T-helper 9 cell (primary cell): ENCODE measurements at places on chromosomes 5 and 9.

- DNase-seq = no peak
Observed at GRCh38 chr9:23542438-23542837, 283.6 kb downstream of the ELAVL2 start.

DNA sequence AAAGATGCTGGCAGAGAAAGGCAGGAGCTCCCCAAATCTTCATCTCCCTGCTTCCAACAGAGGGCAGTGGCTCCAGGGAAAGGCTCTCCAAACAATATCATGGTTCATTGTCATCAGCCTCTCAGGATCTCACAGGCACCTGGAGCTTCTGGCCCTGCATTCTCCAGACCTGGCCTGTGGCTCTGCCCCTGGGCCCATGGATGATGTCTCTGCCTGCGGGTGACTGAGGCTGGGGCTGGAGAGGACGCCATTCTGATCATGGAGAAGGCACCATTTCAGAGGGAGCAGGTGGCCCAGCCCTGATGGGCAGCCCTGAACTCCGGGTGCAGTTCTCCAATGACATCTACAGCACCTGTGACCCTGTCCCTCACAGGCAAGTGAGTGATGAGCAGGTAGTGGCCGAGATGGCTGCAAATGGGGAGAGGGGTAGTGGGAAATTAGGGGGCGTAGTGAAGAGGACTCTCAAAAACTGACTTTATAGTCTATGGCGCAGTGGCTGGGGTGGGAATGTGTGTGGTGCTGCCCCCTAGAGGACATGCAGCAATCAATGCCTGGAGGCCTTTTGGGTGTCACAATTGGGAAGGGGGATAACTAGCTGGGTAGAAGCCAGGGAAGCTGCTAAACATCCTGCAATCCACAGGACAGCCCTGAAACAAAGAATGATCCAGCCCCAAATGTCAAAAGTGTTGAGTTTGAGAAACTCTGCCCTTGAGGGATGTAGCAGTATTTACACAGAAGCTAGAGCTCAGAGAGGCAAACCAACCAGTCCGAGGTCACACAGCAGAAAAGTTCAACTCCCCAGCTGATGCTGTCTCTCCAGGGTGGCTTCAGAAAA lies 3.2 kb downstream of the SH3PXD2B start:
- peak; percentile 14 for DNase-seq

GRCh38 chr9:105541838-105542237 lies 16.1 kb upstream of the FKTN start:
- no peak for DNase-seq

DNA sequence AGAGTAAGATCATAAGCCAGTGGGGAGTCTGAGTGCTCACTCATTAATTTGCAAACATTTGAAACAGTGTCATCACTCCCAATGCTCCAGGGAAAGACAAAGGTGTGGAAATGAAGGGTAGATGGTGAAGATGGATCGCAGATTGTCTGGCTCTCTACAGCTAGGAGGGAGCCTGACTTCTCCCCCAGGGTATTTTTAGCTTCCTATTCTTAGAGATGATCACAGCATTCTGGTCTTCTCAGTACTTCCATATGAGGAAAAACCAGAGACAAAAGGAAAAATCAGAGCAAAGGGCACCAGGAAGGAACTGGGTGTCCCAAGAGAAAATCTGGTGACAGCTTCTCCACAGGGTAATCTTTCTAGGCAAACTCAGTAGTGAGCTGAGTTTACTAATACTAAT lies 401.9 kb upstream of the GRIA1 start:
- DNase-seq = no peak

DNA sequence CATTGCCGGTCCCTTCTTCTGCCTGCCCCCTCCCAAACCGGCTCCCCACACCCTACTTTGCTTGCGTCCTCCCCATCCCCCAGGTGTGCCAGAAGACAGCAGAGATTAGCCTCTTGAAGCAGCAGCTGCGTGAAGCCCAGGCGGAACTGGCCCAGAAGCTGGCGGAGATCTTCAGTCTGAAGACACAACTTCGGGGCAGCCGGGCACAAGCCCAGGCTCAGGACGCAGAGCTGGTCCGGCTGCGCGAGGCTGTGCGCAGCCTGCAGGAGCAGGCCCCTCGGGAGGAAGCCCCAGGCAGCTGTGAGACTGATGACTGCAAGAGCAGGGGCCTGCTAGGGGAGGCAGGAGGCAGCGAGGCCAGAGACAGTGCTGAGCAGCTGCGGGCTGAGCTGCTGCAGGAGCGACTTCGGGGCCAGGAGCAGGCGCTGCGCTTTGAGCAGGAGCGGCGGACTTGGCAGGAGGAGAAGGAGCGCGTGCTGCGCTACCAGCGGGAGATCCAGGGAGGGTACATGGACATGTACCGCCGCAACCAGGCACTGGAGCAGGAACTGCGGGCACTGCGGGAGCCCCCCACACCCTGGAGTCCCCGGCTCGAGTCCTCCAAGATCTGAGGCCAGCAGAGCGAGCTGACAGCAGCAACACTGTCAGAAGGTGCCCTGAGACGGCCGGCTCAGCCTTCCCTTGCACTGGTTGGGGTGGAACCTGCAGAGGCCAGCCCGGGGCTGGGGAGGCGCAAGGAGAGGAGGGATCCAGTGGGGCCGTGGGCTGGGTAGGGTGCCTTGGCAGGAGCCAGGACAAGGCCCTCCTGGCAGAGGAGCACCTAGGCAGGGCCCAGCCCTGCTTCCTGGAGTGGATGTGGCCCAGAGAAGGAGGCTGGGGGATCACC lies 8.3 kb downstream of the N4BP3 start:
- DNase-seq = no peak

GRCh38 chr9:110753731-110754231 lies 85.2 kb downstream of the MUSK start:
- DNase-seq = no peak

DNA sequence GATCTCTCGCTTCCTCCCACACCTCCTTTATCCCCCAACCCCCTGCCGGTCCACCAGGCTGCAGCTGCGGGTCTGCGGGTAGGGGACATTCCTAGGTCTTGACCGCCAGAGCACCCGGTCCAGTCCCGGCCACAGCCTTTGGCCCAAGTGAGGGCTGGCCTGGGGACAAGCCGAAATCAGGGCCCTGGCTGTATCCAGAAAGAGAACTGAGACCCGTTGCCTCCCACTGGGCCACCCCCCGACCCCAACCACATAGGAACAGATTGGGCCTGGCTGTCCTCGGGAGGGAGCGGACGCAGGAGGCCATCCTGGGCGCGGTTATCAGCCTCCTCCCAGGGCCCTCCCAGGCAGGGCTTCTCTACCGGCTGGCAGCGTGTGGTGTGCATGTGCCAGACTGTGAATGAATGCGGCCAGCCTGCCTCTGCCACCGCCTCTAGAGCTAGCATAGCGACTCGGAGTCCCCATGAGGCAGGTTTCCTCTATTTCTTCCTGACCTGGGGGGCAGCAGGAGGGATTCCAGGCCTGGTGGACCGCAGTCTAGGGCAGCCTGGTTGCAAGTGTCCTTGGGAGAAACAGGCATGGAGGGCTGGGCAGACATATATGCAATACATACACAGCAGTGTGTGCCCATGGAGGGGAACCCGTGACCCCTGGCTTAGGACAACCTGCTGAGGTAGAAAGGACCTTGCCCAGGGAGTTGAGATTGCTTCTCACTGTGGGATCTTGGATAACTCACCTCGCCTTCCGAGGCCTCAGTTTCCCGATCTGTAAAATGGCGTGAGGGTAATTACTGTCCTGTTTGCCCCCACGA lies 1.2 kb downstream of the N4BP3 start:
- DNase-seq = peak; percentile 44

- DNase-seq = no peak
Observed at GRCh38 chr9:126615245-126615790, 1.6 kb downstream of the LMX1B start.

DNA sequence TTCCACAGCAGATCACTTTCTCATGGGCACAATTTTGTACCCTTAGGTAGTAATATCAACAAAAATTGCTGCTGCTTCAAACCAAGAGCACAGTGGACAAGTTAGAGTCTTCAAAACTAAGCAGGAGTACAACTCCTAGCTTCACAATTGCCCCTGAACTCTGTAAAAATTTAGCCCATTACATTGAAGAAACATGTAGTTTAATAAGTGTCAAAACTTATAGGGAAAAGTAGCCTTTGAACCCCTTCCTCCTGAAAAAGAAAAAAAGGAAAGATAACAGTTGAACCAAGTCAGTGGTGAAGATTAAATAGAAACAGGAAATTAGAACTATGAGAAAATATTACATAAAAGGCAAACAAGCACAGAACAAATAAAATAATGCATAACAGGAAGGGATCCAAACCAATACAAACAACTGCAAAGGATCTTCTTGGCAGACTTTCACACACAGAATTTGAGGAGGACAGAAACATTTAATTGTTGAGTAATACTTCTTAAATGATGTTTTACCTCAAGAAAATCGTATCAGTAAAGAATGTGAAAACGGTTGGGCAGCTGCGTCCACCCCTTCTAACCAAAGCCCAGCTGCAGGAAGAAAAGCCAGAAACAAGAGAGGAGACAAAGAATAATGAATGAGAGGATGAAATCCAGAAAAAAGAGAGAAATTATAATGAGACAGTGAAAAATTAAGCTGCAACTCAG lies 636.0 kb downstream of the NR2F1-AS1 start:
- DNase-seq = no peak

- no peak for DNase-seq
Observed at GRCh38 chr5:72246954-72247442, 73.0 kb downstream of the MRPS27 start.
